ENCODE measurements at places on chromosomes 13 and 19.

GRCh38 chr19:10503002-10503789 lies at the start of gene KEAP1:
Gene KEAP1 (minus strand): TSS chr19:10503356. CDS start chr19:10500033, 3,323 bp downstream.
- no peak for DNase-seq

GRCh38 chr13:113151745-113152690 lies 6.4 kb upstream of the PROZ start:
- DNase-seq: no peak

DNA sequence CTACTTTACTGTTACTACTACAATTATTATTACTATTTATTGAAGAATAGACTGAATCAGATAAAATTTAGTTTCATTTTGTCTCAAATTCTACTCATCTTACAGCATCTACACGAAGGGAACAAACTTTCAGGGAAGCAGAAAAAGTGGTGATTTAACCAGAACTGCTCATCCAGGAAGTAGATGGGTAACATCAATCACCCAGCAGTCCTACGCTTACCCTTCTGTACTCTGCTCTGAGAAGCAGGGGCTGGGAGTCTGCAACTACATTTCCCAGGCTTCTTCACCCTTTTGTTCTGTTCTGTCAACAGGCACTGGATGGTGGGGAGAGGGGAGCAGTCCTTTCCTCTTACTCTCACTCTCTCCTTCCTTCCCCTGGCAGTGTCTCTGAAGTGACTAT lies 31.4 kb upstream of the GGACT start:
- DNase-seq: no peak

DNA sequence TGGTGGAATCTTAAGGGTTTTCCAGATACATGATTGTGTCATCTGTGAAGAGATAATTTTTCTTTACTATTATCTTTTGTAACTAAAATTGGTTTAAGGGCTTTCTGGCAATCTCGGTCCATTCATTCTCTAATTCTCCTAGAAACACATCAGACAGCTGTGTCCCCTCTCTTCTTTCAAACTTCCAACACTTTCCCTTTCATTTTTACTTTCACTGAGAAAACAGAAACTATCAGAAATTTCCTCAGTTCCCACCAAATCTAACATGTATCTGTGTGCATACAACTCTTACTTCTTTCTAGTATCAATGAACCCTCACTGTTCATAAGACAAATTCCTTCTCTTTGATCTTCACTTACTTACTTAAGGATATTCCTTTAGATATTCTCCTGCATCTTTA lies 40.2 kb downstream of the KCNRG start:
- no peak for DNase-seq

GRCh38 chr13:75402787-75403186 lies 79.2 kb downstream of the TBC1D4 start:
- DNase-seq: no peak

- DNase-seq: no peak
Observed at GRCh38 chr13:100597253-100597652, 8.7 kb upstream of the GGACT start.

GRCh38 chr13:93746589-93746988 lies 520.0 kb downstream of the GPC6 start:
- DNase-seq: no peak

GRCh38 chr19:27676877-27677276 lies 1536.1 kb downstream of the UQCRFS1 start:
- DNase-seq: no peak

GRCh38 chr13:113962975-113963374 lies 10.9 kb downstream of the C13orf46 start:
- DNase-seq: no peak

DNA sequence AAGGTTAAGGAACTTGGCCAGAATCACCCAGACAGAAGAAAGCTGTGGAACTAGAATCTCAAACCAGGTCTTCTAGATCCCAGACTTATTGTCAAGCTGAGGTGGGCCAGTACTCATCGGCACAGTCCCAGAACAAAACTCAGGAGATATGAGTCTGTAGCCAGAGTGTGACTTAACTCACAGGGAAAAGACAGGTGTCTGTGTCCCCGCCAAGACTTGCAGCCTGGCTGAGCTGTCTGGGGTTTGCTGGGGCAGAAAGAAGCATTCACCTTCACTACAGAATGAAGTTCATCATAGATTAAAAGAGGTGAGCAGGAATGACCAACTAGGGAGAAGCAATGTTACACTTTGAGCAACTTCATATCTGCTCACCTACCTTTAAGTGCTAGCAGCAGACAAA lies 257.2 kb downstream of the FOXO1 start:
- no peak for DNase-seq

DNA sequence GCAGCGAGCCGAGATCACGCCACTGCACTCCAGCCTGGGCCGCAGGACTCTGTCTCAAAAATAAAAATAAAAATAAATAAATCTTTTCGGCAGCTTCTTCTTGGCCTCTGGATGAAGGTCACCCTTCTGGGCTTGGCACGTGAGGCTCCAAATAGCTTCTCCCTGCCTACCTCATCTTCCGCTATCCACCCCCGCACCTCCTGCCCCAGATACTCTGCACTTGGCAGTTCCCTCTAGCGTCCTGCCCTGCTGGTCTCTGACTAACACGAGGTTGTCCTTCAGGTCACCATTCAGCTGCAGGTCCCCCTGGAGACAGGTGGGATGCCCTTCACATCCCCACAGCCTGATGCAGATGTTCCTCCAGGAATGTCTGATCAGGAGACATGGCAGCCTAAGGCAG lies 8.5 kb upstream of the CCL25 start:
- DNase-seq: no peak

DNA sequence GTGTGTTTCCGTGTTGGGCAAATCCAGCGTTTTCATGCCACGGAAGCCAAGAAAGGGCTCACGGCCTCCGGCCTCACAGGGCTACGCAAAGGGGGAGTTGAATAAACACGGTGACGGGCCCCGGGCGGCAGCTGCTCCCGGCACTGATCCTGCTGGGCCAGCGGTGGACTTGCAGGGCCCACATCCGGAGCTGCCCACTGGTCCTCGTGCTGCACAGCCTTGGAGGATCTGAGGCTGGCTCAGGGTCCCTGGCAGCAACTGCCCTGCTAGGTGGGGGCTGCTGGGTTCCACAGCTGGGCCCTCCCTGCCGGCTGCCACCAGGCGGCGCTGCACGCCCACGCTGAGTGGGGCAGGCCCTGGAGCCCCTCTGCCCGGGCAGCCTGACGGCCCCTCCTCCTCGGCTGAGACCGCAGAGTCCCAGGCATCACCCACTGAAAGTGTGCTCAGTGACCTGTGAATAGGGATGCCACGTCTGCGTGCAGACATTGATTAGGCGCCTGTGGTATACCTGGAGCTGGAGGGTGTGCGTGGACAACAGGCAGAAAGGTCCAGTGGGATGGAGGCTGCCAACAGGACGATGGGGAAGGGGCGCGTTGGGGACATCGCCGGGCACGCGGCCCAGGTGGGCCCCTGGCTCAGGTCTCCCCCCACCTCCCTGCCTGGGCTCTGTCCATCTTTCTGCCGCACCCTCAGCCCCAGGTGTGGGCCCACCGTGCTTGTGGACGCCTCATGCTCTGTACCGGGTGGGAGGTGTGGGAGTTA lies 5.3 kb upstream of the HCN2 start:
- no peak for DNase-seq

DNA sequence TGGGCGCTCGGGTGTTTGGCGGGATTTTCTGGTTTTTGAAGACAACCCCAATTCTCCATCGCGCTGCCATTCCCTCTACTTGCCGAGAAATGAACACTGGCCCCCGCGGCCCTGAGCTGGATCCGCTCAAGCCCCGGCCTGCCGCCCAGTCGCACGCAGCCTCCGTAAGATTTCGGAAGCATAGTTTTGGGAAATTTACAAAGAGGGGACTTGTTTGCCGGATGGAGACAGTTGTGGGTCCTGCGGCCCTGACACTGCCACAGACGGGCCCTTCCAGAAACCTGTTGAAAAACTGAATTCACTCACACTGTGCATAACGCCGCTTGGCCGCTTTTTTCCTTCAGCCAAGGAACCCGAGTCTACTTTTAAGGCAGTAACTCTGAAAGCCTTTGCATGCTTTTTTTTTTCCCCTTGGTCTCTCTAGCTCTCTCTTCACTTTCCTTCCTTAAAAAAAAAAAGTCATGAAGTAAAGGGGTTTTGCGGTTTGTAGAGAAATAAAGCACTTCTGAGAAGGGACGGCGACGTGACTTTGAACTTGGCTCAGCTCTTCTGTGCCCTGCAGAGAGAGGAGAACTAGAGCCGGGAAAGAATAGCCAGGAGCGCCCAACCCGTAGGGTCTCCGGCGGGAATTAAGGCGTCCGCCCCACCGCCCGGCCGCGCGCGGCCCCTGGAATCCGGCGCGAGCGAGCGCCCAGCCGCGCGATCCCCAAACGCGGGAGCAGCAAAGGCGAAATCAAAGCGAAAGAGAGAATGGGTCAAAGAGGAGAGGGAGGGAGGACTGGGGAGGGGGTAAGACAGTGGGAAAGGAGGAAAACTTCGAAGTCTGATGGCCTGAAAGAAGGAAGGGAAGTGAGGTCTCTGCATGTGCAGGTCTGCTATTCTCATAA lies 3.4 kb upstream of the ZIC2 start:
- DNase-seq: no peak

- DNase-seq: no peak
Observed at GRCh38 chr13:113166266-113166665, 7.8 kb downstream of the PROZ start.
